ENCODE measurements at places on chromosomes 12 and 14.

DNA sequence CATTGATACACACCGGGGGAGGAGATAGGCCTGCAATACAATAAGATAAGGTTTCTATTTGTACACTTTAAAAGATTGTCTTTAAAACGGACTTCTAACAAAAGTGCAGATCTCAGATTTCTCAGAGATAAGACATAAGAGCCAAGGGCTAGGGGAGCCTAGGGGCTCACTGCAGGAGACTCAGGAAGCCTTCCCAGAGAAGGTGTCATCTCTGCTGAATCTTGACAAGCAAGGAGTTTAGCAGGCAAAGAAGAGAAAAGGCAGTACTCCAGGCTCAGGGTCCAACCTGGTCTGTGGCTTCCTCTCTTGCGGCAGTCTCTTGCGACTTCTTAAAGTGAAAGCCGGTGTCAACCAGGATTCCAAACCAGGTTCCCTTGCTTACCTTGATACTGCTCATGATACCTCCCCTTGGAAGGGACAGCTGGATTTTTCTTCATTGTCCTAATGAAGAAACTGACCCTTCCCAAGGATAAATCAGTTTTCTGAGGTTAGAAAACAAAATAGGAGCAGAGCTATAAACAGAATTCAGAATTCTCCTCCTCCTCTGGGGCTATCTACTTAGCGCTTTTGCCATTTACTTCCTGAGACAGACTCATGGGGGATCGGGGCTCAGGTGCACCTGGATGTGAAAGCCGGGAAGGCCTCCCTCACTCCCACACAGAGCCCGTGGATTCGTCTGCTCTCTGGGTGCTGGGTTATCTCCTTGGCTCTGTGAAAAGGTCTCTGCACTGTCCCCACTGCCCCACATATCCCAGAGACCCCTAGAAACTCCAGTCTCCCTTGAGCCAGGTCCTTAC, 1.7 kb upstream of the SCNN1A start:
- DNase-seq = no peak

- DNase-seq = no peak
Measured at GRCh38 chr12:20274008-20274407, 94.3 kb upstream of the PDE3A start.

DNA sequence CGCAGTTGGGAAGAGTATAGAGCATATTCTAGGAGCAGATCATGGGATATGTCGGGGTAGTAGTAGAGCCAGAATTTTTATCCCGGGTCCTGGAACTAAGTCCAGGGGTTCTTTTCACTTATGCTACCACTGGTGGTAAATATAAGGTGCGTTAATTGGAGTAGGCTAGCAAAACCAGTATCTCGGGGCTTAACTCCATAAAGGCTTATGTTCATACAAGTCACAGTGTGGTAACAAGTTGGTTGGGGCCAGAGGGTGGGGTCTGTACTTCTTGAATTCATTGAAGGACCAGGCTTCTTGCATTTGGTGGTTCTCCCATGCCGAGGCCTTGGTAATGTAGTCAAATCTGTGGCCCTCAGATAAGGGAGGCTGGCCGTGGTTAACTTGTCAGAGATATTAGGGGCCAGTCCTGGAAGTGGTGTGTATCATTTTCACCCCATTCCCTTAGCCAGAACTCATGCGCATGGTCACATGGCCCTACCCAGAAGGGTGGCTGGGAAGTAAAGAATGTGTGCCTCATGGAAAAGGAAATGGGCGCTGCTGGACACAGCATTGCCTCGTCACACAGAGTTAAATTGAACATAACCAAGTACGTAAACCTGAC, 1.5 kb upstream of the ZNF641 start:
- no peak for DNase-seq

GRCh38 chr12:118237052-118237665, 101.2 kb downstream of the PEBP1 start:
- DNase-seq = no peak

DNA sequence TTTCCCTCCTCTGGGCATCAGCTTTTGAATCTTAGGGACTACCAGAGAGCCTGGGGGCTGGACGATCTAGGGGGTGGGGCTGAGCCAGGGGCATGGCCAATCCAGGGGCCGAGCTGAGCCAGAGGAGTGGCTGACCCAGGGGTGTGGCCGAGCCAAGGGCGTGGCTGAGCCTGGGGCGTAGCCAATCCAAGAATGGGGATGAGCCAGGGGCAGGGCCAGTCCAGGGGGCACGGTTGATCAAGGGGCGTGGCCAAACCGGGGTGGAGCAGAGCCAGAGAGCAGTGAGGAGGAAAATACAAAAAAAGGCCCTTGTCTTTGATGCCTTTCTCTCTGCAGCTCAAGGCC, 219.3 kb upstream of the NOS1 start:
- DNase-seq = no peak

DNA sequence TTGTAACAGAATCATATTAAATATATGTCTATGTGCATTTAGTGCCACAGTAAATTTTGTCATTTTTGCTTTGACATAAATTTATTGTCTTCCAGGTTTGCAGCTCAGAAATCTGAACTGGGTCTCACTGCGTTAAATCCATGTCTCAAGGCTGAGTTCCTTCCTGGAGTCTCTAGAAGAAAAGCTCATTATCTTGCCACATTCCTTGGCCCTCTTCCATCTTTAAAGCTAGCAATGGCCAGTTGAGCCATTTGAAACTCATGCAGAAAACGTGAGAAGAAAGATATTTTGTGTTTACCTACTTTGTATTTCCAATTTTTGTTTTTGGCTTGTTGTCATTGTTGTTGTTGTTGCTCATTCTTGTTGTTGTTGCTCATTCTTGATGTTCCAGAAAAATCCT, 10.7 kb downstream of the PRH1 start:
- no peak for DNase-seq

- no peak for DNase-seq
Measured at GRCh38 chr12:64995816-64996215, 125.3 kb downstream of the WIF1 start.

GRCh38 chr12:4117386-4118016, 156.1 kb upstream of the CCND2 start:
- DNase-seq = no peak

GRCh38 chr14:81093651-81094050, 127.1 kb downstream of the GTF2A1 start:
- no peak for DNase-seq

DNA sequence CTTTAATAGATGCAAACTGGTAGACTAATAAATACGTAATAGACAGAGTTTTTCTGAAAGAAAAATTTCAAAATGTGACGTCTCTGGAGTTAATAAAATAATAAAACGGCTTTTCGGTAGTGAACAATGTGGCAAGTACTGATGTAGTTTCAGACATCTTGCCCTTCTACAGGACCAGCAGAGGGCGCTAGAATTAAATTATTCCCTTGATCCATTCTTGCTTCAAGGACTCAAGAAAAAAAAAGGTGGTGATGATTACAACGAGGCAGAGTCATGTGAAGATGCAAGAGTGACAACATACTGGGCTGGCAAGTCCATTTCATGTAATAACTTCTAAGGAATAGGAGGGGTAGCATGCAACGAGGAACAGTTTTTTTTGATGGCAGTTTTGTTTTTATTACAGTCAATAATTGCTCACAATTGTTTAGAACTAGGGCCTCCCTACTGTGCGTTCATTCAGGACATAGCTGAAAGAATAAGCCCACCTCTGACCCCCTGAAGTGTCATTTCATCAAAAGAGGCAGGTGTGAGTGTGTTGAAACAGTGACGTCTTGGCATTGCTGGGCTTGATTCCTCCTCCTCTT, 101.0 kb upstream of the GZMB start:
- DNase-seq = no peak

DNA sequence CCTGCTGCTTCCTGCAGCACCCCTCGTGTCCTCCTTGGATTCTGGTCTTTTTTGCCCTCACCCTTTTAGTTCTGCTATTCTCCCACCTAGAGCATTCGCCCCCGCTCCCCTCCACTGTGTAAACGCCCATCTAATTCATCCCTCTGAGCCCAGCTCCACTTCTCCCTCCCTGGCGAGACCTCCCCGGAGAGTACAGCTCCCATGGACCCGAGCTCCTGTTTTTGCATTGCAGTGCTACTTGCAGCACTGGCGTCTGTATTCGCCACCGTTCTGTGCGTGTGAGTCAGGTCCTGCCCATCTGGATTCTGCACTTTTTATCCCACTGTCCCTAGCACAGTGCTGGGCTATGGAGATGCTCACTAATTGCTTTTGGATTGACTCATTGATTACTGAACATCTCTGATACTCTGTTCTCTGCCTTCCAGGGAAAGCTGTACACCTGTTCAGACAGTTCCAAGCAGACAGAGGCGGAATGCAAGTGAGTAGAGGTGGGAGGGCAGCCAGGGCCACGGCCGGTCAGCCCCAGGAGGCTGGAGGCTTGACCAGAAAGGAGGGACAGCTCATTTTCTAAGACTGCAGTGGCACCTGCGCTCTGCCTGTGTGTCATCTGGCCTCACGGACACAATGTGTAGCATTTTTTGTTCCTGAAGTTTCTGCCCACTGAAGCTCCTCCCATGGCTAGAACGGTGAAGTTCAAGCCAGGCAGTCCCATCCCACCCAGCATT, 188.4 kb upstream of the FKBP4 start:
- no peak for DNase-seq

- no peak for DNase-seq
Measured at GRCh38 chr12:13981296-13981962, at the start of gene GRIN2B. GRIN2B (minus strand) TSS chr12:13981602; CDS start chr12:13866208, 115,394 bp downstream.

DNA sequence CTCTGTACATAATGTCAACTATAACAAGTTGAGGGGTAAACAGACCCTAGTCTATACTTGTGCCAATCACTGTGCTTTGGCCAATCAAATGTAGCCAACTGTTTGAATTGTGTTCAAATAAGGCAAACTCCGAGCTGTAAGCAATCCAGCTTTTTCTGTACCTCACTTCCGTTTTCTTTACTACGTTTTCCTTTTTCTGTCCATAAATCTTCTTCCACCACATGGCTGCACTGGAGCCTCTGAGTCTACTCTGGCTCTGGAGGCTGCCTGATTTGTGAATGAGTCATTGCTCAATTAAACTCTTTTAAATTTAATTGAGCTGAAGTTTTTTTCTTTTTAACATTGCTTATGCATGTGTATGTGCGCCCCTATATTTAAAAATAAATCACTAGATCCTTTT, 29.7 kb downstream of the CLEC1A start:
- no peak for DNase-seq

GRCh38 chr14:100488057-100488456, 99.2 kb downstream of the BEGAIN start:
- no peak for DNase-seq

DNA sequence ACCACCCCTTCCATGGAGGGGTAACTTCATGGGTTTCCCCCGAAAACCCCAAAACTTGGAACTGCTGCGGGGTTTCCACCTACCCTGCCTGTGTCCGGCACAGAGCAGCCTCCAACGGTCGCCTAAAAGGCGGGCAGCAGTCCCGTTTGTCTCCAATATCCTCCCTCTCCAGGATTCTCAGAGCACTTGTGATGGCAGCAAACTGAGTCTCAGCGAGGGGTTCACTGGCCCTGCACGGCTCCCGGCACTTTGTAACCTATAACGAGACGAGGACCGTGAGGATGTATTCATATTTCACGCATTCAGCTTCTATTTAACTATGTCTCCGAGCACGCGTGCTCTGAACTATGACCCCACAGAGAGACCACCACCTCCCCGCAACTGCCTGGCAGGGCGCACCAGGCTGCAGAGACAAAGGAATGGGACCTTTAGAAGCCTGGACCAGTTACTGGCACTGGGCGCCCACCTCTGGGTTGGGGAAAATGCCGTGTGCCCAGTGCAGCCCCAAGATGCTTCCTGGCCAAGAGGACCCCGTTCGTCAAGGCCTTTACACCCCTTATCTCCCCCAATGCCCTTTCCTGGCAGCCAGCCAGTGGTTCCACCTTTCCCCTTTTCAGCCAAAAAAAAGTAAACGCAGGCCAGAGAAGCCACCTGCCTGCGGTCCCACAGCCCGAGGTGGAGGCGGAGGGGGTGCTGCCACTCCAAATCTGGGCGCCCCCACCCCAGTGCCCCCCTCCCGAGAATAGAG, 173.1 kb upstream of the RTL1 start:
- no peak for DNase-seq

- DNase-seq = no peak
Measured at GRCh38 chr14:53044486-53044885, 93.6 kb upstream of the FERMT2 start.

GRCh38 chr12:42660968-42661937, 71.7 kb upstream of the PRICKLE1 start:
- no peak for DNase-seq

DNA sequence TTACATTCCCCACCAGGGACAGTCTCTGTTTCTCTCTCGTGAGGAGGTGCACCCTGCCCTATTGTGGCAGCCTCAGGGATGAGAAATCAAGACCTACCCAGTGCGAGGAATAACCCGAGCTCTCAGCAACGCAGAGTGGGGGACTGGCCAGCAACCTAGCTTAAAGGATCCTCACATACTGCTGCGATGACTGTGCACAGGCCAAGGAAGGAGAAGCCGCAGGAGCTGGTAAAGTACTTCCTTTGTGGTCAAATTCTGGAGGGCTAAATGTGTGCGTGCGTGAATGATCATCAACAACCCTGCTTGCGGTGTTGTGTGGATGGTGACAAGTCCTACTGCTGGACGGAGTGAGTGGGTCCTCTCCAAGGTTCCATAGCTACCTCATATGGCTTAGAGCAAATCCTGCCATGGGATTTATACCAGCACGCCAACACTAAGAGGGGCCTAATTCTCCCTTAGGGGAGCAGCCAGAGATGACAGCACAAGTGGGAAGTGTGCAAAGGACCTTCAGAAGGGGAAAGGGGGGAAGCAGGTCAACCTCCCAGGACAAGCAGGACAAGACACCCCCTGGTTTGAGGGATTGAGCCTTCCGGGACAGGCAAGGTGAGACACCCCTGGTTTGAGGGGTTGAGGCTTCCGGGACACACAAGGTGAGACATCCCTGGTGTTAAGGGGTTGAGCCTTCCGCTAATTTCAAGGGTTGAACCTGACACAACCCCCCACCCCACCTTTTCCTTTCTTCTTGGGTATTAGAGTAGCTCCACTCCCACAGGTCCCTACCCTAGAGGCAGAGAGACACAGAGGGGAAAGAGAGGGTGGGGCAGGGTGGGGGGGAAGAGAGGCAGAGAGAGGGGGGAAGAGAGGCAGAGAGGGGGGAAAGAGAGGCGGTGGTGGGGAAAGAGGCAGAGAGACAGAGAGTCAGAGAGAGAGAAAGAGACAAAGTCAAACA, 58.8 kb upstream of the AP4S1 start:
- DNase-seq = no peak
